ENCODE measurements at places on chromosomes 3 and 15. TPM values are rescaled to one million over a fixed set of nuclear protein-coding genes. Genes with fewer than 3 reads are reported as not detected.

GRCh38 chr3:81666502-81667121, 94.8 kb downstream of the GBE1 start:
- no peak for ATAC-seq

MAGEL2 gene
- total RNA-seq = not detected

GRCh38 chr3:177426878-177427495, 229.7 kb upstream of the TBL1XR1 start:
- no peak for ATAC-seq

TPM1 gene
- 7,152 TPM for total RNA-seq

DNA sequence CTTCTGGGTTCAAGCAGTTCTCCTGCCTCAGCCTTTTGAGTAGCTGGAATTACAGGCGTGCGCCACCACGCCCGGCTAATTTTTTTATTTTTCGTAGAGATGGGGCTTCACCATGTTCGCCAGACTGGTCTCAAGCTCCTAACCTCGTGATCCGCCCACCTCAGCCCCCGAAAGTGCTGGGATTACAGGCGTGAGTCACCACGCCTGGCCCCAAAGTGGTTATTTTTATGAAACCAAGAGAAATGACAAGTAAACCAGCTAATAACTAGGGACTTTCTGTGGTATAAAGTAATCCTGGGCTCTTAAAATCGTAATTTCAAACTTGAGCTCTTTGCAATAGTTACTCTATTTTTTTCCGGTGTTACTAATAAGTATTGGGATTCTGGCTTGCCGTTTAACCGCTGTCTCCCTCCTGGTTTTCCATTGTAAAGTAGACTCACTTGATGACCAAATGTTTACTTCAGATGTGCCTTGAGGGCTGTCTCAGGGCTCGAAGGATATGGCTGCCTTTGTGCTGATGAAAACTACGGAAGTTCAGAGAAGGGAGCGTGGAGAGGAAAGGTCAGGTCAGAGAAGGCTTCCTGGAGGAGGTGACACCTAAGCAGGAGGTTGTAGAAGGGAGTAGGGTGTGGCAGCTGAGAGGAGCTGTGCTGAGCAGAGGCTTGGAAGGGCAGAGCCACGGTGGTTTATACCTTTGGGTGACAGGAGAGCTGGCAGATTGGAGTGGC, 4.2 kb downstream of the ZSCAN2 start:
- ATAC-seq = no peak

GRCh38 chr3:138449490-138449889, 15.1 kb downstream of the ESYT3 start:
- no peak for ATAC-seq

- ATAC-seq = no peak
Observed at GRCh38 chr15:74167891-74168331, 5.6 kb upstream of the ISLR start.

FEZF2 gene
- total RNA-seq = not detected

USP8 gene
- 53.4 TPM for total RNA-seq

- no peak for ATAC-seq
Observed at GRCh38 chr3:14256561-14257342, 78.1 kb downstream of the LSM3 start.

GRCh38 chr15:65286069-65286703, 497 bp downstream of the PARP16 start:
- peak; percentile 53 for ATAC-seq

ONECUT1 gene
- not detected for total RNA-seq

DNA sequence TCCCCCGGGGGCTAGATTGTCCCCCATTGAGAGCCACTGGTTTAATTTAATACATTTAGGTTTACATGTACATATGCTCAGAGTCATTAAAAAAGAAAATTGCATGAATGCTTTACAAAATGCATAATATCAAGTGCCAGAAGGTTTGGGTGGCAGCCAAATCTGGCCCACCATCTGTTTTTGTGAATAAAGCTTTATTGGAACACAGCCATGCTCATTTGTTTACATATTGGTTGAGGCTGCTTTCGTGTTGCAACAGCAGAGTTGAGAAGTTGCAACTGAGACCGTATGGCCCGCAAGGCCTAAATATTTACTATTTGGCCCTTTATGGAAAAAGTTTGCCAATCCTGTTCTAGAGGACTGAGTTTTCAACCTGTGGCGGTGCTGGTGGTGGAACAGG, 32.1 kb upstream of the RGMA start:
- no peak for ATAC-seq

DNA sequence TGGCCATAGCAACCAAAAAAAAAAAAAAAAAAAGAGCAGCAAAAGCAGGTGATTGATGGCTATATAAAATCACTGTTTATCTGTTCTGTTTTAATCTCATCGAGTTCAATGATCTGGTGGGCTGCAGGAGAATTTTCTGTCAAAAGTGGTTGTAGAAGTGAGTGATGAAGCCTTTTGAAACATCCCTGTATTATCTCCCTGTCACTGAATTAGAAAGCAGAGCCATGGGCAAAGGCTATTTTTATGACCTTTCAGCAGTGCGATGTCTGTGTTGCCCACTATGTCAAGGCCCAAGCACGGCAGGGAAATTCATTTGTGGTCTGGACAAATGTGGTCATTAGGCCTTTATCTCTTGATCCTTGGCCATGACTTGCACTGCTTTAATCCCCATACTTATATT, 59.9 kb downstream of the OTOL1 start:
- ATAC-seq = no peak

MRPL3 gene
- total RNA-seq = 87.4 TPM

DNA sequence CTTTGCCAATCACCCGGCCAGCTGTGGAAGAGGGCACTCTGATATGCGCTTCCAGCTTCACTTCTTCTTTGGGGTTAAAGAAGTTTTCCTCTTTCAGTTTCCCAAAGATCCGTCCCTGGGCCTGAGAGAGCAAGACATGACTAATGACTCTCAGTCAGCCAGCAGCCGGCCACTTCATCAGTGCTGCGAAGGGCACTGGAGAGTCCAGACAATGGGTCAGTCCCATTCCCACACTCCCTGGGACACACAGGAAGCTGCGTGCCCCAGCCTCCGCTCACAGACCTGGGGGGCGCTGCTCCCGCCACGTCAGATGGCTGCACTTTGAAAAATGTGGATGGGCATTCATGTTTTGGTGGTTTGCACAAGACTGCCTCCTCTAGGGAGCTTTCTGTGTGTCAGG, 63.3 kb downstream of the SENP2 start:
- no peak for ATAC-seq

DNA sequence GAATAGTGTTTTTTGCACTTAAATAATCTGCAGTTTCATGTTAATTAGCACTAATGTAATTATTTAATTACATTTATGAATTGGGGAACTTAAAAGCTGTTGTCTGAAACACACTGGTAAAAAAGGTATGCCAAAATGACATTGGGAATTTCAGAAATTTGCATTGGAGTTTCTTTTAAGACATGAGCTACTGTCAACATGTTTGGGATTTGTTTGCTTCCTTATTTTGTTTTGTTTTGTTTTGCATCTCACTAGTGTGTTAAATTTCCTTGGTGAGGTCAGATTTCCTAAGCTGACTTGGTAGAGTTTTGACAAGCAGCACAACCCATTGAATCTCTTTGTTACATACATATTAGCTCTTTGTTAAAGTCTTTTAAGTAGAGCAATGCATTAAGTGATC, 119.4 kb downstream of the IQCH start:
- ATAC-seq = no peak

- ATAC-seq = no peak
Observed at GRCh38 chr3:141422961-141423582, 54.8 kb downstream of the ZBTB38 start.

All from gastroesophageal sphincter (tissue), 4 donors.